Iris pigment epithelial cell (primary cell): ENCODE measurements at places on chromosomes 6 and 20.

GRCh38 chr6:166969390-166970002 lies 13.1 kb upstream of the RNASET2 start:
- no peak for DNase-seq

GRCh38 chr6:159301810-159302593 lies 132.8 kb downstream of the FNDC1 start:
- no peak for DNase-seq

DNA sequence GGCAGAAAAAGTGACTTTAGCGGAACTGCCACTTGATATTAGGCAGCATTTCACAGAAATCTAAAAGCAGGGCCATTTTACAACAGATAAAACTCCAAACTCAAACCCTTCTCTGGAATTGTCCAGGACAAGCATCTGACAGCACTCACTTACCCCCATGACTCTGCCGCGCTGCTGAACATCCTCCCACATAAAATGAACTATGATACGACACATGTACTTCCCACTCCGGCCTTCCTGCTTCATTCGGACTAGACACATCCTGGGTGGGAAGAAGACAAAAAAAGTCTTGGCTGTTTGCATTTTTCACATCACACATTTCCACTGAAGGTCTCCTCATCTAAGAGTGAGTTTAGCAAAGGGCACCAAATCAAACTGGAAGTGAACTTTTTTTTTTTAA lies 54.8 kb upstream of the FAM83C start:
- DNase-seq, result no peak

DNA sequence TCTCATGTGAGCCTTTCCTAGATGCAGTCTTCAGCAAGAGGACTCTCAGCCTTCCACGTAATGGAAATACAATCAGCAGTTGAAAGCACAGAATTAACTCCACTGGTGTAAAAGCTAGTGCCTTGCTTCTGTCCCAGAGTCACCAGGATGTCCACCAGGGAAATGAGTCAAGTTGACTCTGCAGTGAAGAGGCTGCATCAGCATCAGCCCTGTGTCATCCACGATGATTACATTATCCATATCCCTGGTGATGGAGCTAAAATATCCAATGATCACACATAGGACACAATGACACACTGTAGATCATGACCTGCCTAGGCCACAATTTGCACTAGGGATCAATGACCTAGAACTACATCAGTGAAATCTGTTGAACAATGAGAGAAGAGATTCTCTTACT lies 262.4 kb downstream of the ERMARD start:
- no peak for DNase-seq

DNA sequence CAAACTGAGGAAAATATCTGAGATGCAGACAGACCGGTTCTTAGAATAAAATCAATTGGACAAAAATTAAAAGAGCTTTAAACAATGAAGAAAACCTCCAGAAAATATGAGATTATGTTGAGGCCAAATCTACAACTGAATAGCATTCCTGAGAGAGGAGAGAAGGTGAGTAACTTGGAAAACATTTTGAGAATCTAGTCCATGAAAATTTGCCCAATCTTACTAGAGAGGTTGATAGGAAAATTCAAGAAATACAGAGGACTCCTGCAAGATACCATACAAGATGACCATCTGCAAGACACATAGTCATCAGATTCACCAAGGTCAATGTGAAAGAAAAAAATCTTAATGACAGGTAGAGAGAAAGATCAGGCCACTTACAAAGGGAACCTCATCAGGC lies 437.7 kb upstream of the ADGRB3 start:
- DNase-seq, result peak; percentile 7

DNA sequence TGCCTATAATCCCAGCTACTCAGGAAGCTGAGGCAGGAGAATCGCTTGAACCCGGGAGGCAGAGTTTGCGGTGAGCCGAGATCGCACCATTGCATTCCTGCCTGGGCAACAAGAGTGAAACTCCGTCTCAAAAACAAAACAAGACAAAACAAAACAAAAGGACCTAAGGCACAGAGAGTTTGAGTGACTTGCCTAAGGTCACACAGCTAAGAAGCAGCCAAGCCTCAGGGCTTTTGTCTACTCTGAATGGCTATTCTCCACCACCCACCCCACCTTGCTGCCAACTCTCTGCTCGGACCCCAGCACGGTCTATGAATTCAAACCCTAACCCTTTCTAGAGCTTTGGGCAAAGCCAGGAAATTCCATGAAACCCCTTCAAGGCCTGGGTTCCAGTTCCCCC lies 19.1 kb upstream of the TTPAL start:
- no peak for DNase-seq

- no peak for DNase-seq
Observed at GRCh38 chr6:56278171-56278591, 30.8 kb upstream of the COL21A1 start.

GRCh38 chr6:83430611-83431544 lies at the start of gene ME1:
ME1 (minus strand) TSS chr6:83431051; CDS start chr6:83430954, 97 bp downstream.
- DNase-seq, result peak; percentile 87

GRCh38 chr6:30689022-30689865 lies 1.5 kb downstream of the NRM start:
- no peak for DNase-seq

DNA sequence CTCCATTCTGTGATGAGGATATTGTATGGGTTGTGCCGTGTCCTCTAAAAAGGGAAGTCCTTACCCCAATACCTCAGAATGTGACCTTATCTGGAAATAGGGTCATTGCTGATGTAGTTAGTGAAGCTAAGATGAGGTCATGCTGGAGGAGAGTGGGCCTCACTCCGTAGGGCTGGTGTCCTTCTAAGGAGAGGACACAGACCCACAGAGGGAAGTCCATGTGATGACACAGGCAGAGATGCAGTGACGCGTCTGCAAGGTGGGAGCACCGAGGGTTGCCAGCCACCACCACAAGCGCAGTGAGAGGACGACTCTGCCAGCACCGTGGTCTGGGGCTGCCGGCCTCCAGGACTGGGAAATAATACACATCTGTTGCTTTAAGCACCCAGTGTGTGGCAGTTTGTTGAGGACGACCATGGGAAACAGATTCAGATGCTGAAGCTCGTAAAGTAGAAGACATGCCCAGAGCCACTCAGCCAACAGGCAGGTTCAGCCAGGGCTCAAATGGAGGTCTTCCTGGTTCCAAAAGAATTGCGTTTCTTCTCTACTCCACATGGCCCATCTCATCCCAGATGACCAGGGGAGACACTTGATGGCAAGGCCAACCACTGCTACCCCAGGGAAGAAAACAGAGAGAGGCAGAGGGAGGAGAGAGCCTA lies 59.2 kb upstream of the DUSP22 start:
- no peak for DNase-seq

- DNase-seq, result no peak
Observed at GRCh38 chr6:130405549-130405948, 39.7 kb downstream of the TMEM200A start.

- DNase-seq, result no peak
Observed at GRCh38 chr6:37820718-37821079, 1.2 kb downstream of the ZFAND3 start.

DNA sequence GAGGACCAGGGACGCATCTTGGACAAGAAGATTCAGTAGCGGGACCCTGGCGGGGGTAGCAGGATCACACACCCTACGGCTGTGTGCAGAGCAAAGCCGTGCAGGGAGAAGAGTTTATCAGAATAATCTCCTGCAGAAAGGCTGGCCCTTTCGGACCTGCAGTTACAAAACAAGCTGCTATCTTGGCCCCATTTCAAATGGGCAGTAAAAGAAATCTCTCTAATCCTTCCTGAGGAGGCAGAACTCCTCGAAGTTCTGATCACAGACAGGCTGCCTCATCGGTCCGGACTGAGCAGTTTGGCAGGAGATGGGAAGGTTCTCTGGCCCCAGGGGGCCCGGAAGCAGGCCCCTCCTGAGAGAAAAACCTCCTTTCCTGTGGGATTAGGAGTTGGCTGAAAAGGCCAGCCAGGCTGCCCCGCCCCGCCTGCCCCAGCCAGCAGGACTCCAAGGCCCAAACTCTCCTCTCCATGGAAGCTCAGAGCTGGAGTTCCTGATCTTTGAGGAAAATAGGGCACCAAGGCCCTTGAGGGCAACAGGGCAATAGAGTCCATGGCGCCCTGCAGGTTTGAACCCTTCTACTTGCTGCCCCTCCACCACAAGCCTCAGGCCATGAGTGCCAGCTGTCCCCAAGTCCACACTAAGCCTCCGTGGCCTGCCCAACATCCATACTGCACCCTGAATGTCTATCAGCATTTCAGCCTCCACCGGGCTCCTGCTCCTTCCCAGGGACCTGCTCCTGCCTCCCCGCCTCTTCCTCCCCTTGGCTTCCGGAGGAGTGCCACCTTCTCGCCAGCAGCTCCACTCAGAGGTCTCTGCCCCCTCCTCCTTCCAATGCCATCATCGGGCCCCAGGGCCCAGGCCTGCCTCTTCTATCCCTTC lies 141.3 kb downstream of the PREX1 start:
- DNase-seq, result peak; percentile 79

DNA sequence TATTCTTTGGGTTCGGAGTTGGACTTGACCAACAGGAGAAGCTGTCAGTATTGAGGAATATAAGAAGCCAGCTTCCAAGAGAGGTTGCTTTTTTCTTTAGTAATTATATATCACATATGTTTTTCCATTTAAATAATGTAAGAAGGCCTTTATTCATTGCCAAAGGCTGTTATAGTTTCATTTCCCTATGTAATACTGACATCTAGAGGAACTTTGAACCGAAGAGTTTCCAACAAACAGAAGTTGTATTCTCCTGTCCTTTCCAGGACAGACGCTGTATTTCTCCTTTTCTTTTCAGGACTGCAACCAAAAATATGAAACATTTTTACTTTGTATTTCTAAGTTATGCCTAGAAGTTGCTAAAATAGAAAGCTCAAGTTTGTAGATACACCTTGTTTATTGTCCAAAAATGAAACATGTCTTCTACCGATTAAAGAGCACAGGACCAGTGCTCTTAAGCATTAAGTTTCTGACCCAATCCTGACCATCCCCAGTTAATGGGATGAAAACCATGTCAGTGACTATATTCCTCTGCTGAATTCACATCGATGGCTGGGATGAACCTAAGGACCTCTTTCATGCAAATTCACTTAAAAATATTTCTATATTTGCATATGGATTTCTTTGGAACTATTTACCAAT lies 55.1 kb downstream of the MYLK4 start:
- peak; percentile 59 for DNase-seq

DNA sequence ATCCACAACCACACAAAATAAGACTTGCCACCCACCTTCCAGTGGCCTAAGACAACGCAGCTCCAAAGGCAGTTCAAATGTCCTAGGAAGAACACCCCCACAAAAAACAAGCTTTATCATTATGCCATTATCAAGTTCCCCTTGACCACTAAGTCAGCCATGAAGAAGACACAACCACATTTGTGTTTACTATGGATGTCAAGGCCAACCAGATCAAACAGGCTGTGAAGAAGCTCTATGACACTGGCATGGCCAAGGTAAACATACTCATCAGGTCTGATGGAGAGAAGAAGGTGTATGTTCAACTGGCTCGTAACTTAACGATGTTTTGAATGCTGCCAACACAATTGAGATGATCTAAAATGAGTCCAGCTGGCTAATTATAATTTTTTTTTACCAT lies 26.1 kb downstream of the SEC63 start:
- no peak for DNase-seq

DNA sequence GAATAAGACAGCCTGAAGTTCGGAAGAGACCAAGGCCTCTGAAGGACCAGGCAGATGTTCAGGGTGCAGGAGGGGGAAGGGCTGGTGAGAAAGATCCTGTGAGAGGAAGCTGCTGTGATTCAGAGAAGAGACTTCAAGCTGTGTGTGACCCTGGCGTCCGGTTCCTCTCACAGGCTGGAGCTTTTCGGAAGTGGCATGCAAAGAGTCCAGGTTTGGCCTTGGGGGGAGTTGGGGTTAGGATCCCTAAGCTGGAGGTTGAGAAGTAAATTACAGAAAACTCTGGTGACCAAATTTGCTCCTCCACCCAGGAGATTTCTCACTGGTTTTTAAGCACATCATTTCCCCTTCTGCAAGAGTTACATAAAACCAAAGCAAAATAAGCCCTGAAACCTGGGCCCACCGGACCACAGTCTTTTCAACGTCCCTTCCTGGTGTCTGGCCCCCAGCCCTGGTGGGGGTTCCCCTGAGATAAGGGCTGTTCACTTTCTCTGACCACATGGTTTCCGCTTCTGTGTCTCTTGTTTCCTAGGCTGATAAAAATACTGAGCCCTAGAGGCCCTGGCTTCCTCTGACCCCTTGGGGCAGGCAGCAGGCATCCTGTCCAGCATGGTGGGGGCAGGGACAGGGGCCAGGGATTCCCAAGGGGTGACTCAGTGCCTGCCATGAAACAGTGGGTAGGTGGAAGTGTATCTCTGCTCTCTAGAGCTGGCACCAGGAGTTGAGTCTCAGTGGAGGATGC lies 12.0 kb upstream of the LTA start:
- DNase-seq, result peak; percentile 52

- no peak for DNase-seq
Observed at GRCh38 chr6:42429042-42429585, 22.6 kb downstream of the TRERF1 start.

DNA sequence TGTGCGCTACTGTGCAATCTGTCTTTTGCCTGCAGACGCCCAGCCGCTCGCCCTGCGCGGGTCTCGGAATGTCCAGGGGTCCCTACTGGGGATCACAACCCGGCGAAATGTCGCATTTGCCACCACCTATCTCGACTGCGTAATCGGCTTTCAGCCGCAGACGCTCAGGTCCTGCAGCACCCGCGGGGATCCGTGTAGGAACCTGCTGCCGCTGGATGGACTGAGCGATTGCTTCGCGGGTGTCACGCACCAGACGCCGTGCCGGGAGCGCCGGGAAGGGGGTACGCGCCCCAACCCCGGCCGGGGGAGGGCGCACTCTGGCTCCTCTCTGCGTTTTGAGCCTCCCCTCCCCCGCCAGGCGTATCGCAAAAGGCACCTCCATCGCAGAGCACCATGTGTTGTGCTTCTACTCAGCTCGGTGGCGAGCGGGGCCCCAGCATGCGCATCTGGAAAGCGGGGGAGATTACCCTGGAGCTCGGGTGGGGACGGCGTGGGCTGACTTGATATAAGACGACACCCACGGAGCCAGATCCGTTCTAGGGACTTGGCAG lies 747 bp upstream of the PTPRA start:
- DNase-seq, result peak; percentile 75
